ENCODE measurements at places on chromosomes 1 and 21.
A peak's percentile ranks its signal among the peaks of the same experiment; 100 is the strongest.

DNA sequence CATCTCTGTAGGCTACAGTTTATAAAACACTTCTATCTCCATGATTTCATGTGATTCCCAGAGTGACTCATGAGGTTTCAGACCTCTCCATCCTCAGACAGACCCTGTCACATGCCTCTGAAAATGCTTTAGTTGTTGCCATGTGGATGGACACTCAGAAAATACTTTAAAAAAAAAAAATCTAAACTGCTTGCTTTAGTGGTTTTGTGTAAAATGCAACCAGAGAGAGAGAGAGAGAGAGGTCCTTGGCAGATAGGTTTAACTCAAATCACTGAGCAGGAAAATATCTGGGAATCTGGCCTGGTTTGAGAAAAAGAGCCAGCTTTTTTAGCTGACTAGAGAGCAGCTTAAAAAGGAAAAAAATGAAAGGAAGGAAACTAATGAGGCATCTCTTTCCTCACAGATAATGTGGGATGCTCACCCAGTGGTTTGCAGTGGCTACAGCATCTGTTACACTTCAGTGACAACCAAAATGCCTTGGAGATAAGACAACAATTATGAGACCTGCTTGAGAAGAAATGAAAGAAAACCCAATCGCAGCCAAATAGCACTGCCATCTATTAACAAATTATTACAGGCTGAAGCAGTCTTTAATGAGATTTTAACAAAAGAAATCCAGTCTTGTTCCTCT, 54.6 kb upstream of the SYT14 start:
- no peak for DNase-seq

GRCh38 chr21:22632176-22632575, 1634.0 kb downstream of the NCAM2 start:
- no peak for DNase-seq

DNA sequence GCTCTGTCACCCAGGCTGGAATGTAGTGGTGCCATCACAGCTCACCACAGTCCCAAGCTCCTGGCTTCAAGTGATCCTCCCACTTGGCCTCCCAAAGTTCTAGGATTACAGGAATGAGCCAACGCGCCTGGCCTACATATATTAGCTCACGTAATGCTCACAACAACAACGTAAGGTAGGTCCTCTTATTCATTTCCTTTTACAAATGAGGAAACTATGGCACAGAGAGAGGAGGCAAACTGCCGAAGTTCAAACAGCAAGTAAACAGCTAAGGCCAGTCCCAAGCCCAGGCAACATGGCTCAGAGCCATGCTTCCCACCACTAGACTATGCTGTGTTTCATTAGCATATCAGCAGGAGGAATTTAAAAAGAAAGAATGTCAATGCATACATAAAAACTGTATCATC, 284.4 kb downstream of the VAV3 start:
- no peak for DNase-seq

GRCh38 chr1:209208648-209209047, 374.9 kb upstream of the CAMK1G start:
- DNase-seq: no peak

GRCh38 chr1:180278194-180278515, 48.1 kb downstream of the LHX4 start:
- DNase-seq: no peak

- no peak for DNase-seq
Measured at GRCh38 chr1:22159891-22160290, 17.0 kb upstream of the WNT4 start.

GRCh38 chr21:41739936-41740335, 26.9 kb downstream of the RIPK4 start:
- no peak for DNase-seq

GRCh38 chr1:39131940-39132339, 72.6 kb upstream of the MACF1 start:
- DNase-seq: no peak

- no peak for DNase-seq
Measured at GRCh38 chr21:28455253-28455600, 537.5 kb downstream of the LTN1 start.

DNA sequence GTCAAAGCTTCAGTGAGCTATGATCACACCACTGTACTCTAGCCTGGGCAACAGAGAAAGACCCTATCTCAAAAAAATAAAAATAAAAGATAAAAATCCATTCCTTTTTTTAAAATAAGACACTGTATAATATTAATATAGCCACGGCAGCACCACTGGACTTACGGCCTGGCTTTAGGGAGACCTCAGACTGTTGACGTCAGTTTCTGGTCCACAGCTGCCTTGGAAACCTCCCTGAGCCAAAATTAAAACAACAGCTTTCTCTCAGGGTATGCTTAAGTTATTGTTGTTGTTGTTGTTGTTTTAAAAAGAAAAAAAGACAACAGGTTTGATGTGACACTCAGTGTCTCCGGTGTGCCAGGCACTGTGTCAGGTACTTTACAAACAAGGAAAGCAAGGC, 42.0 kb downstream of the CAPZB start:
- no peak for DNase-seq

GRCh38 chr1:81231729-81232038, 569.0 kb upstream of the ADGRL2 start:
- no peak for DNase-seq

DNA sequence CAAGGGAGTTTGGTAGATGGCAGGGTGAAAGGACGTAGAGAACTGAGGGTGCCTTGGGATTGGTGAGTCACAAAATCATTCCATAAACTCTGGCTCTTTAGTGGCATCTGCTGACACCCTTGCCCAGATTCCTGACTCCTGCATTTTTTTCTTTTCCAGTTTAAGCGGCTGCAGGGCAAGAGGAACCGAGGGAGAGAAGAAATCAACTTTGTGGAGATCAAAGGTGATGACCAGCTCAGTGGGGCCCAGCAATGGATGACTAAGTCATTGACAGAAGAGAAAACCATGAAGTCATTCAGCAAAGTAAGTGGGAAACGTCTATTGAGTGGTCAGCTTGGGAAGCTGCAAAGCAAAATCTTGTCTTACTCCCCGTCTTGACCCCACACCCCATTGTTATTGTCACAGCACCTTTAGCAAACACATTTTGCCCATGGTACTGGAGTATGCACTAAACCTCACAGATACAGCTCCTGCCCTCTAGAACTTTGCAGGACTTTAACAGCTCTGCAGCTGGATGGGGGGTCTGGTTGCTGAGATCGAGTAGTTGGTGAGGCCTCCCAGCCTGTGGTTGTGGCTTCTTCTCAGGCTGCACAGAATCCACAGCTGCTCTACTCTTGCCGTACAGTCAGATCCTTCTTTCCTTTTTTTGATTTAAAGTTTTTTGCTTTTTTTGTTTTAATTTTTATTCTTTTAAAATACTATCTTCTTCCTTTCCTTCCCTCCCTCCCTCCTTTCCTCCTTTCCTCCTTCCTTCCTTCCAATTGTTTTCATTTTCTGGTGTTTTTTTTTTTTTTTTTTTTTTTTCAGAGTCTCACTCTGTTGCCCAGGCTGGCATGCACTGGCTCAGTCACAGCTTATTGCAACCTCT, 21.9 kb downstream of the SH2D2A start:
- no peak for DNase-seq

DNA sequence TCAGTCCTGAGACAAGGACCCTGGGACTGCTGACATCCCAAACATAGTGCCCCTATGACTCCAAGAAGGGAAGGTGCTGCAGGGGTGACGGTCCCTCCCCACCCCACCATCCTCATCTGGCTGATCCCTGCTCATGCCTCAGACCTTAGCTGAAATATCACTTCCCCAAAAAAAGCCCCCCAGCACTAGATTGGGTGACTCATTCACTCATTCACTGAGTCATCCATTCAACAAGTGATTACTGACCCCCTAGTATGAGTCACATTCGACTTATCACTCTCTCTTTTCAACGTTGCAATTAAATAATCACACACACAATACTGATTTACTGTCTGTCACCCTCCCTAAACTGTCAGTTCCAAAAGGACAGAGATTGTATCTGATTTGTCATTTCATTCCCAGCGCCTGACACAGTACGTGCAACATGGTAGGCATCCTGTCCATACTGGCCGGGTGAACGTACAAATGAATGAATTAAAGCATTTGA, 48.6 kb downstream of the HIVEP3 start:
- no peak for DNase-seq

- no peak for DNase-seq
Measured at GRCh38 chr1:54359393-54360162, 46.6 kb downstream of the SSBP3 start.

DNA sequence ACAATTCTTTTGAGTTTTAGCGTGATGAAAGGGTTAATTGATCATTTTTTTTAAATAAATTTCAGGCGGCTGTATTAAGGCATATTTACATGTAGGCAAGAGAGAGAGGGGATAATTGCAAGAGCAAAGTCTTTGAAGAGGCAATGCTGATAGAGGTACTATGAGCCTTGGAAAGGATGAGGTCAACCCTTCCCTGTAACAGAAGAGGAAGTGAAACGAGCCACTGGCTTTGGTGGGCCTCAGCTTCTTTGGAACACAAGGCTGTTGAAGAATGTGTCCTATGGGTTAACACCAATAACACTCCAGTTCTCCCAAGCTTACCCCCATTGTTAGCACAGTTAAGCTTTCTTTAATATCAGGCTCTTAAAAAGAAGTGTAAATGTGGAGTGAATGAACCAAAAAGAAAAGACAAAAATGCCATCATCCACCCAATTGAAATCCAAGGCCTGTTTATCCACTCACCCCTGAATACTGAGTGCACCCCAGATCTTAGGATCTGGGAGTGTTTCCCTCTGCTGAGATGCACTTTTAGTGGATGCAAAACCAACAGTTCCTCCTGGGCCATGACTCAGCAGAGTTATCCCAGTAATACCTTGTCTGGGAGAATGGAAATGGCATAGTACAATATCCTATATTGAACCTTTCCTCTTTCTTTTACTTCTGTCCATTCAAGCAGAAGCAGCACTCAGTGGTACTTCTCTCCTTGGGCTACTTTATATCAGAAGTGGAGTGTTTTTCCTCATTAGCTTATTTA, 216.4 kb downstream of the SLC44A5 start:
- no peak for DNase-seq

GRCh38 chr1:165495858-165496205, 48.0 kb upstream of the LRRC52 start:
- DNase-seq: no peak

DNA sequence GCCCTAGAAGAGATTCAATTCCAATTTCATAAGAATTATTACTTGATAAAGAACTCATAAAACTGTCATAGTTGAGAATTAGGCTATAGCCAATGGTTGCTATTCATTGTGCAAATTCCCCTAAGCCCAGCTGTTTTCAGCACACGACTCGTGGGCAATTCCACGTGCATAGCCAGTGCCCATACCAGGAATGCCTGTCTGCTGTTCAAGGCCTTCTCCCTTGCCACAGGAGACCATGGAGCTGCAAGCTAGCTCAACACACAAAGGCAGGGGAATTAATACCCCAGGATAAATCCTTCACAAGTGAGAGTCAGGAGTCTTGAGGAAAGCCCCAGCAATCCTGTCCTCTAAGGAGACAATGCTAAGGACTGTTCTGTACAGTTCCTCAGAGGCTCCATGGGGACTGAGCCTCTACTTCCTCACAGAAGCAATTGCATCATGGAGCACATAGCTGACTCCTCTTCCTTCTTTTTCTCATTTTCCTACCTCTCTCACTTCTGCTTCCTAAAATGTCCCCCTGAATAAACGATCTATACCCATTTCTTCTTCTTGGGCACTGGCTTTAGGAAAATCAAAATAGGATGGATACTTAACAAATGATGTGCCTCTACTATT, 19.1 kb upstream of the CHRM3 start:
- no peak for DNase-seq

- no peak for DNase-seq
Measured at GRCh38 chr1:7629465-7630195, 141.5 kb upstream of the VAMP3 start.

- no peak for DNase-seq
Measured at GRCh38 chr21:15045017-15045416, 19.8 kb downstream of the NRIP1 start.

DNA sequence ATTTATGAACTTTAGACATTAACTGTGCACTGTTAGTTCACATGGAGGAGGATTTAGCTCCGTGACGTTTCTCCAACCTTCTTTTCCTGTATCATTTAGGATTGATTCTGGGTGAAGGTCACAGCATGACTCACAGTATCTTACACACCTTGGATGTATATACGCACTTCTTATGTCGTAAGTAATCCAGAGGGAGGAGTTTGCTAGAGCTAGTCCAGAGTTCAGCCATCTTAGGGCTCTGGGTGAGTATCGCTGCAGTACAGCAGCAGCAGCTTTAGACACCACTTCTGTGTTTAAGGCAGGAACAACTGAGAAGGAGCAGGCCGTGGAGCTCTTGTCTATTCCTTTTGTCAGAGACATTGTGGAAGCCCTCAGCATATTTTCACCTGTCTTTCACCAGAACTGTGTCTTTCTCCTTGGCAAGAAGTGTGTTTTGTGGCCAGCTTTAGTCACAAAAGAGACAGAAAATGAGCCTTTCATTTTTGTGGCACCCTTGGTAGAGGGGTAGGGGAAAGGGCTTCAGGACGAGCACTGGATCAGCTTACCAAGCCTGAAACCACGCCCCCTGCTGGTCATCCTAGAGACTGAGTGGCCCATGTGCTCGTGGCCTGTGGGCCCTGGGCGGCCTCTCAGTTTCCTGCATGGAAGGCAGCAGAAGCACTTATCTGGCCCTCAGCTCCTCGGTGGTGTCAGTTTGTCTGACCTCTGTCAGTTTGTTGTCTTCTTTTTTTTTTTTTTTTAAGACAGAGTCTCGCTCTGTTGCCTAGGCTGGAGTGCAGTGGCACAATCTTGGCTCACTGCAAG, 64.0 kb downstream of the ADARB1 start:
- peak; percentile 48 for DNase-seq

DNA sequence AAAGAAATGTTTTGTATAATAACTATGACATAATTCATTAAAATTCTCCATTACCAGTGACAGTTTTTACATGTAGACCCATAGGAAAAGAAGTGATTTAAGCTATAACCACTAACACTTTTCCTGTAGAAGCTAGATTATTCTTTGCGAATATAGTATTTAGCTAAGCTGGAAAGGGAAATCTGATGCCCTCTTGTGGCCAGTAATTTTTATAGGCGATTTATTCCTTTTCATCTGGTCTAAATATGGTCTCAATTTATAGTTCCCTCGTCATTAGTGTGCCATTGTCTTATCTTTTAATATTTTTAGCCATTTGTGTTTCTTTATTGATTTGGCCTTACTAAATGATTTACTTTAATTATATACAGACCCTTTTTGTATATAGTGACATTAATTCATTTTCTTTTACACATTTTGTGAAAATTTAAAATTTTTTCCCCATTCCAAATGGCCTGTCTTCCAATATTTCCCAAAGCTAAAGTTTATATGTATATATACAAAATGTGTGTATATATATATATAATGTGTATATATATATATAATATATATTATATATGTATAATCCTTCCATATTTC, 26.7 kb downstream of the BTG3 start:
- peak; percentile 21 for DNase-seq

DNA sequence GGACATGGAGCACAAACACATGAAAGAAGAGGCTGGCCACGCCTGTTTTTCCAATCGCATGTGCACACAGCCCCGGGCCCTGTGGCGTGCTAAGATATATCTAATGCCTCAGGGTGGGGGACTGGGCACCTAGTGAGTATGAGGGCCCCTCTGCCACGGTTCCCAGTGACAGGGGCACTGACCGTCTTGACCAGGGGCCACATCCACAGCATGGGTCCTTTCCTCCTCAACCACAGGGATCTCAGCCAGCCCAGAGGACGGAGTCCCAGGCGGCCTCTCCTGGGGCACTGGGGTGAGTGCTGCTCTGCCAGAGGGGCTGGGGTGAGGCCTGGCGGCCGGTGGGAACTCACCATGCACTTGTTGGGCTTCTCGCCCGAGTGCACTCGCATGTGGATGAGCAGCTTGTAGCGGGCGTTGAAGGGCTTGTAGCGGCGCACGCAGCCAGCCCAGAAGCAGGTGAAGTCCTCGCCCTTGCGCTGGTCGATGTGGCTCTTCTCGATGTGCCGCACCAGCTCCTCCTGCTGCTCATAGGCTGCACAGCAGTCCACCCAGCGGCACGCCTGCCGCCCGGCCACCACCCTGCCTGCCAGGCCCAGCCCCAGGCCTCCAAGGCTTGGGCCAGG, 134.7 kb downstream of the DMRTB1 start:
- DNase-seq: no peak

All from T-cell (primary cell).